ENCODE measurements at places on chromosomes 12 and 14.

GRCh38 chr12:6046511-6047180 is 77.8 kb downstream of the VWF start:
- DNase-seq = no peak

DNA sequence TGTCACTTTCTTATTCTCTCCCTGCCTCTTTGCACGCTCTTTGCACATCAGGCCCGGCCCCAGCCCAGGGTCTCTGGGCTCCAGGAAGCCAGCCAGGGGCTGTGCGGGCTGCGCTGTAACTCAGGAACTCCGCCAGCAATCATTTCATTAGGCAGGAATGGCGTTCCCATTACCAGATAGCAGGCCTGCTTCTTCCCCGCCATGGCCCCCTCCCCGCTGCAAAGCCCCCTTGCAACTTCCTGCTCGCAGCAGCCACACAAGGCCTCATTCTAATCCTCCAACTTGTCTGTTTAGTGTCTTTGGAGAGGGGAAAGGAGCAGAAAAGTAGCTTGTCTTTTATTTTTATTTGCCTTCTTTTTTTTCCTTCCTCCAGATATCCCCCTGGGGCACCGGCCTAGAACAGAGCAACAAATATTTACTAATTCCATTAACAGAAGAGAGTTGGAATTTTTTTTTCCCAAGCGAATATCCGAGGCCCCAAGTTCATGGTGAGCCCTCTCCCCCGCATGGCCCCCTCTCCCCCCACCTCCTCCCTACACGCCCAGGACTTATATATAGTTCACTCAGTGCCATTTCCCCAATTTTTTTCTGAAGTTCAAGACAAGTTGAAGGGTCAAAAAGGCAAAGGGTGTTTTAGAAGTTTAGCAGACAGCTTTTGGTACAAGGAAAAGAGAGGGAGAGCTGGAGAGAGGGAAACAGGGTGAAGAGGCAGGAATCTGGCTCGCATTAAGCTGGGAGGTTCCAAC is 329.4 kb upstream of the TBX3 start:
- no peak for DNase-seq

- no peak for DNase-seq
Observed at GRCh38 chr14:24425704-24426103, 3.8 kb downstream of the CBLN3 start.

DNA sequence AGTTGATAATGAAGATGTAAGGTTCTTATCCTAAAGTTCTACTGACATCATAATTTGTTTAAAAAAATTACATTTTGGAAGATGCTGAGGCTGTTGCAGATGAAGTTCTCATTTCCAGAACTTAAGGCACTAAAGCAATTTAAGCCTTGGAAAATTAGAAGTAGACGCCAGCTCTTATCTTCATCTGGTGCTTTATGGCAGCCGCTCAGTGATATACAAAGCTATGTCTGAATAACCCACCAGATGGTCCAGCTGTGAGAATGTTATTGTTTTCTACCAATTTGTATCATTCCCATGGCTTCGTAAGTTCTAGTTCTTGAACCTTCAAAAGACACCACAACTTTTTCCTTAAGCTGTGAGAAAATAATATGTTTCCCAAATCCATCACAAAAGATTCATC is 212.1 kb upstream of the ARID2 start:
- DNase-seq = no peak

GRCh38 chr12:69129564-69129963 is 109.8 kb upstream of the CPSF6 start:
- DNase-seq = no peak

DNA sequence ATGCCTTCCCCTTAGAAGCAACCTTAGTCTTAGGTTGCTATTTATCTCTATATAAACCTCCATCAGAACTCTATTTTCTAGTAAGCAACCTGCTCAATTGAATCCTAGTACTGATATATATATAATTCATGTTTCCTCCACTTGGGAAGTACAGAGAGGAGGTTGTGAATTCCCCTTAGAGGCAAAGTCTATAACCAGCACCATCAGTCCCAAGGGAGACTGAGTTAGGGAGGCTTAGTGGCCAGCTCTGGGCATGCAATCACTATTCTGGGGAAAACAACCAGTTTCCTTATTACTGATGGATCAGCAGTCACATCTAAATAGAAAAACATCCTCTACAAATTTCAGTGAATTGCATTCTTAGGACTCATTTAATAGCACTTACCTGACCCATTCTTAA is 489.1 kb downstream of the RMST start:
- no peak for DNase-seq

- DNase-seq = no peak
Observed at GRCh38 chr12:120925740-120926563, 21.8 kb upstream of the SPPL3 start.

Data from NCI-H526 (cell line).